ENCODE measurements at places on chromosomes 1 and 21. TPM values are rescaled to one million over a fixed set of nuclear protein-coding genes. Genes with fewer than 3 reads are reported as not detected.

DNA sequence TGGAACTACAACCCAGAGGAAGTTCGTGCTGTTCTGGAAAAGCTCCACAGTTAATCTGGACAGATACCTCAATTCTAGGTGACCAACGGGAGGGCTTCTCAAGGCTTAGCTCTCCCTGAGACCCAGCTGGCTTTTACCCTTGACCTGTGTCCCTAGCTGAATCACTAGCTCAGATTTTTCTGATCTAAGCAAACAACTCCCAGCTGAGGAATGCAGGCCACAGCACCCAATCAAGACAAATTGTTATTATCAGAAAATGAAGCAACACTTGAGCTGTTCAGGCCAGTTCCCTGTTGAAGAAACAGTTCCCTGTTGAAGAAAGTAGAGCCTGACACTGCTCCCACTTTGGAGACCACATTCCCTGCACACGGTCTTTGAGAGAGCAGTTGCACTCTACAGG lies 16.0 kb downstream of the DIO1 start:
- DNase-seq, result no peak

DNA sequence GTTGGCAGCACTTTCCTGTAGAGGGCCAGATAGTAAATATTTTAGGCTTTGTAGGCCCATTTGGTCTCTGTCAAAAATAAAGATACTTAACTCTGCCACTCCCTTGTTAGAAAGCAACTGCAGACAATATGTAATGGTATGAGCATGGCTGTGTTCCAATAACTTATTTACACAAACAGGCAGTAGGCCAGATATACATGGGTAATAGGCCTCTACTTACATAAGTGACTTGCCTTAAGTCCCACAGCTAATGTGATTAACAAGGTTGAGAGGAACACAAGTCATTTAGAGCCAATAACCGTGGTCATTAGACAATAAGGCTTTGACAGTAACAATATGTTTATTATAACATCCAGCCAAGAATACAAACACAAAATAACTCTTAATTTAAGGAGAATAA lies 17.4 kb downstream of the CCT8 start:
- no peak for DNase-seq

GRCh38 chr1:243548516-243548915 lies 292.7 kb downstream of the SDCCAG8 start:
- no peak for DNase-seq

GRCh38 chr21:29849735-29850176 lies 90.0 kb downstream of the GRIK1 start:
- DNase-seq, result peak; percentile 44

- DNase-seq, result no peak
Measured at GRCh38 chr1:234208791-234209190, 164.5 kb upstream of the COA6 start.

DNA sequence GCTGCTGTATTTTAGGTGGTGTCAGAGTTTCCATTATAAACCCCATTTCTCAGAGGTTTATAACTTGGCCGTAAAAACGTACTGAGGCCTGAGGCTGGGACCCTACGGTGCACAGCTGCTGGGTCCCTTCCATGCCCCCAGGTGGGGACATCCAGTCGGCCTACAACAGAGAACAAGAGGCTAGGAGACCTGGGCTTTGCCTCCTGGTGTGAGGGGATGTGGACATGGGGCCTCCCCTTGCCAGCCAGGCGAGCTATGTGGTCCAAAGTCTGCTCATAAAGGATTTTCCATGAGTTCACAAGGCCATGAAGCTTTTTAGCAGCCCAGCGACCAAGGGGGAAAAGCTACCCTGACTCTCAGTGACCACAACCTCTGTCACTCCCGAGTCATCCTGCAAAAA lies 261.5 kb upstream of the VAMP3 start:
- no peak for DNase-seq

DNA sequence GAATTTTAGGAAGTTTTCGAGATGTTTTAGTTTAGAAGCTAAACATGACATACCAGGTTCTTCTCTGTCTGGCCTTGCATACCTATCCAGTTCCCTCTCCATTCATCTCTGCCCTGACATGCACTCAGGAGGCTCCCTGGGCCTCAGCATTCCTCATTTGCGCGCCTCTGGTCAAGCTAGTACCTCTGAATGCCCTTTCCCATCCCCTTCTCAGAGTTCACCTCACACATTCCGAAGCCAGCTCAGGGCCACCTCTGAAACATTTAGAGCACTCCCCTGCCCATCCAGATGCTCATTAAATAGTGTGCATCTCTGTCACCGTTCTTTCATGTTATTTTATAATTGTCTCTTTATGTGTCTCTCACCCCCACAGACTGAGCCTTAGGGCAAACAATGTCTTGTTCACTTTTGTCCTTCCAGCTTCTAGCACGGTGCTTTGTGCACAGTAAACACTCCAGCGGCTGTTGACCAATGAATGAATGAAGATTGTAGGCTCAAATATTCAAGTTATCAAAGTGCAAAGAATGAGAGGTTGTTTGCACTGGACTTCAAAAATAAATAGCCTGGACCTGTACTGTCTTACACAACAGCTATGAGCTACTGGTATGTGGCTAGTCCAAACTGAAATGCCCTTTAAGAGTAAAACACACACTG lies 1.2 kb upstream of the DHCR24 start:
- DNase-seq, result no peak

DNA sequence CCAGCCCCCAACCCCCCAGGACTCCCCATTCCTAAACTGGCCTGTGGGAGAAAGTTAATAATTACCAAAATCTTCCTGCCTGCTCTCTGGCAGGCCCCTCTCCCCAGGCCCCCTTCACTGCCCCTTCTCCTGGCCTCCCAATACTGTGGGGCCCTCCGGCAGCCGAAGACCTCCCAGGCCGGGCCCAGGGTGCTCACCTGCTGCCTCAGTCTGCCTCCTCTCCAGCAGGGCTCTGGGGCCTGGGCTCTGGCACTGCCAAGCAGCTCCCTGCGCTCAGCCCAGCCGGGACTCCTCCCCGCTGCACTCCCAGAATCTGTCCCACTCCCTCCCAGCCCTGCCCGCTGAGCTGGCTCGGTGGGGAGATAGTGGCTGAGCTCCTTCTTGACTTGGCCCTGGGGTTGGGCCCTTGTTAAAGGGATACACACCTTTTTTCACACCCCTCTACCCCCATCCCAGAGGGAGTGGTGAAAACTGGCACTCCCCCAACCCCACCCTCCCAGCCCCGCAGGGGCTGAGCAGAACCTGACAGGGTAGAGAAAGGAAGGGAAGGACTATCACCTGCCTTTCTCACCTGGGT lies at the start of gene S100A16:
S100A16 (minus strand) TSS at position 383 of the 577 bp plus-strand sequence. CDS start 4,986 bp downstream, outside the sequence.
- no peak for DNase-seq

Gene FAM163A
- 10.1 TPM for total RNA-seq

Gene RGS8
- not detected for total RNA-seq

Gene NBPF12
- 19.7 TPM for total RNA-seq

Gene S100A2
- total RNA-seq, result 0.51 TPM

Gene TFF3
- not detected for total RNA-seq
